ENCODE measurements at places on chromosomes 4 and X. TPM values are rescaled to one million over a fixed set of nuclear protein-coding genes. Genes with fewer than 3 reads are reported as not detected.

DNA sequence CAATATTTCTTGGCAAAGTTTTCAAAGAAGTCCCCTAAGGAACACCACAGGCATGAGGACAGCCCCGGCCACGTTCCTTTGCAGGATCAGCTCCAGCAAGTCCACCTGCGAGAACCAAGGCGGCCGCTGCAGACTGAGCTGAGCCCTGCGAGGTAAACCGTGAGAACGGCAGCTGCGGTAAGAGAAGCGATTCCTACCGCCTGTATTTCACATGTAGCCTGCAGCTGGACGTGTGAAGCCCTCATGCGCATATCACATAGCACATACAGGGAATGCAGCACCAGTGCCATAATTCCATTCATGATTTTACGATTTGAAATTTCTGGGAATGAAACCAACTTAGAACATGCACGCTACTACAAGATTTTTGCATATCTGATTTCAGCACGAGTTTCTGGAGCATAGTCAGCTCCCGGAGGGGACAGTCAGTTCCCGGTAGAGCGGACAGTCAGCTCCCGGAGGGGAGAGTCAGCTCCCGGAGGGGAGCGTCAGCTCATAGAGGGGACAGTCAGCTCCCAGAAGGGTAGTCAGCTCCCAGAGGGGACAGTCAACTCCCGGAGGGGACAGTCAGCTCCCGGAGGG is 41.7 kb downstream of the FGFRL1 start:
- peak; percentile 94 for DNase-seq

GRCh38 chr4:25001509-25001908 is 29.2 kb downstream of the LGI2 start:
- DNase-seq, result no peak

DNA sequence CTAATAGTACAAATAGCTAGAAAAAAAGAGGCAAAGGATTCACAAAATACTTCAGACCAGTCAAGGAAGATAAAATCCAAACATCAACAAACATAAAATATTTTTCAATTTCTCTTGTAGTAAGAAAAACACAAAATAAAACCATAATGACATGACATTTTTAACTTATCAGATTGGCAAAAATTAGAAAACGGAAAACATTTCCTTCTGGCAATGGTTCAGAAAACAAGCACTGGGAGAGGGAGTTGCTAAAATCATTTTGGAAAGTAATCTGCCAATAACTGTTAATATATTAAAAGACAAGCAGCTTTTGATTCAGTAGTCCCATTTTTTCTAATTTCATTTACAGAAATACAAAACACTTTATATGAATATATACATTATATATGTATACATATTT is 26.1 kb downstream of the TKTL2 start:
- DNase-seq, result peak; percentile 6

DNA sequence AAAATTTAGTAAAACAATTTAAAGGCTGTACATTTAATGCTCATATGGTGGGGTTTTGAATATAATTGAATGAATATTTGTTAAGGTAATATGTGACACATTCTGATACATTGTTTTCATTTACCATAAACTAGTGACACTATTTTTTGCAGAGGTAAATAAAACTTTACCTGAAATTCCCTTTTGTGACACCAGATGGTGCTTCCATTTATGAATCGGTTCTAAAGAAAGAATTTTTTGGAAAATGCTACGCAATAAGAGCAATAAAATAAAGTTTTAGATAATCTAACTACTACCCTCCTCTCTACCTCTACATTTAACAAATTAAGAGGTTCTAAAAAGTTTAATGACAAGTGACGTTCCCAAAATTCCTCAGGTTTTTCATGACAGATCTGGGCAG is 448.9 kb downstream of the MAGEB5 start:
- no peak for DNase-seq

- peak; percentile 91 for DNase-seq
Measured at GRCh38 chr4:124334119-124334518, 378.4 kb downstream of the ANKRD50 start.

GRCh38 chr4:108980455-108981239 is 217.8 kb upstream of the ETNPPL start:
- DNase-seq, result no peak

DNA sequence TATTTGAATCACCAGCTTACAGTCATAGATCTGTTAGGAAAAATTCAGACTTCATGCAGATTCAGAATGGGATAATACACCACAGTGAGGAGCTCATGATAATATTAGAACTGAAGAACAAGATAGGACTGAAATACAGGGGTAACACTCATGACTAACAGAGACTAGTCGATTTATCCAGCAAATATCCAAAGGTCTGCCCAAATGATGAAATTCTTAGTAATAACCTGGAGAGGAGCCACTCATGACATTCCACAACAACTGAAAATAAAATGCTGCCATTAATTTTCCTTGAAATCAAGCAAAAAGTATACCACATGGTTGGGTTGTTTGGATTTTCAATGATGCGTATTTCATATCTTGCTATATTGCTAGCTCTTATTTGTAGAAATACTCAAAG is 903.7 kb upstream of the ADGRL3 start:
- no peak for DNase-seq

- DNase-seq, result no peak
Measured at GRCh38 chr4:5791654-5792053, 80.7 kb downstream of the EVC start.

DNA sequence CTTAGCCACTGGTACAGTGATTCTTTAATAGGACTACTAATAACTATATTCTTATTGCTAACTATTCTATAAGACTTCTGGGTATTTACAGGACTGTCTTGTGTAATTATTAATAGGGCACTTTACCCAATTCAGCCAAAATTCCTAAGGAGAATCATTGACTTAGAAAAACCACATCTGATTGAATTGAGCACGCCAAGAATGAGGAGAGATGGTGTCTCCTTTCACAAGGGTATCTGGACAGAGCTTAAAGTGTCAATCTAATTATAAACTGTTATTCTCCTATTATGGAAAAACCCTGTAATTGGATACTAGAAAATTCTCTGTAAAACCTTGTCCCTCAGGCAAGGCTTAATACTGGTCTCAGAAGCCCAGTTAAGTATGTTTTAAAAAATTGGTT is 111.1 kb upstream of the TLL1 start:
- DNase-seq, result no peak

GRCh38 chr4:67712000-67712625 is 11.2 kb upstream of the UBA6 start:
- no peak for DNase-seq

DNA sequence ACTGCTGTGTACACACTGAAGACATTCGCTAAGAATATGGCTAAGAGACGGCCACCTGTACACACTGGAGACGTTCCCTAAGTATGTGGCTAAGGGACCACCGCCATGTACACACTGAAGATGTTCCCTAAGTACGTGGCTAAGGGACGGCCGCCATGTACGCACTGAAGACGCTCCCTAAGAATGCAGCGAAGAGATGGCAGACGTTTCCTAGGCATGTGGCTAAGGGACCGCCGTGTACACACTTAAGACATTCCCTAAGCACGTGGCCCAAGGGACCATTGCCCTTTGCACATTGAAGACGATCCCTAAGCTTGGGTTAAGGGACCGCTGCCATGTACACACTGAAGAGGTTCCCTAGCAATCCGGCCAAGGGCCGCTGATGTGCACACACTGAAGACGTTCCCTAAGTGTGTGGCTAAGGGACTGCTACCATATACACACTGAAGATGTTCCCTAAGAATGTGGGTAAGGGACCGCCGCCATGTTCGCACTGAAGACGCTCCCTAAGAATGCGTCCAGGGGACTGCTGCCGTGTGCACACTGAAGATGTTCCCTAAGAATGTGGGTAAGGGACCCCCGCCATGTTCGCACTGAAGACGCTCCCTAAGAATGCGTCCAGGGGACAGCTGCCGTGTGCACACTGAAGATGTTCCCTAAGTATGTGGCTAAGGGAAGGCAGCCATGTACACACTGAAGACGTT is 36.7 kb downstream of the DHRSX start:
- no peak for DNase-seq

DNA sequence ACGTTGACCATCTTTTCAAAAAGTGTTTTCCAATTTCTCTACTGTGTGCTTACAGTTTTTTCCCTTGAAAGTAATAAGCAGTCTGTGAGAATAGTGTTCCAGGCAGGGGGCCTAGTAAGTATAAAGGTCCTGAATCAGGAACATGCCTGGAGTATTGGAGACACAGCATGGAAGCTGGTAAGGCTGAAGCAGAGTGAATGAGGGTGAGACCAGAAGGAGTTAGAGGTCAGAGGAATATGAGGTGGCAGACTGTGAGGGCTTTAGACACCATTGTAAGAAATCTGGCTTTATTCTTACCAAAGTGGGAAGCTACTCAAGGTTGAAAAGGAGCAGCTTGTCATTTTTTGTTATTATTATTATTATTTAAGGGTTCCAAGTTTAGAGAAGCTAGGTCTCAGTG is 107.4 kb downstream of the CT47B1 start:
- DNase-seq, result no peak

- DNase-seq, result no peak
Measured at GRCh38 chrX:132918523-132918922, 39.9 kb downstream of the HS6ST2 start.

GRCh38 chr4:171532968-171533367 is 280.2 kb upstream of the GALNTL6 start:
- no peak for DNase-seq

GRCh38 chr4:797066-797465 is 28.9 kb downstream of the CPLX1 start:
- DNase-seq, result no peak

DNA sequence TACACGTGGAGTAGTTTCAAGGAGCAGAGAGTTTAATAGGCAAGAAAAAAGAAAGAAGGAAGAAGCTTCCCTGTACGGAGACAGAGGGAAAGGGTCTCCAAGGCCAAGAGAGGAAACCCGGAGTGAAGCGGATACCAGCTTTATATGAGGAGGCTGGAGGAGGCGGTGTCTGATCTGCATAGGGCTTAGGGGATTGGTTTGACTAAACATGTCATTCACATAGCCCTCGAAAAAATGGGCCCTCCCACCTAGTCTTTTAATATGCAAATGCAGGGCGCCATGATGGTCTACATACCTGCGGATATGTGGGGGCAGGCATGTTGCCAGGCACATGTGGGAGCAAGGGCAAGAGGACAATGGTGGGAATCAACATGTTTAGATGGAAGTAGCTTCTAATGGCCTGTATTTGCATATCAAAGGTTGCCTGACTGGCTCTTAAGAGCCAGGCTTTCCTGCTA is 103.1 kb upstream of the UGT8 start:
- DNase-seq, result no peak

TKTL2 gene
- total RNA-seq, result not detected

UGT2A2 gene
- total RNA-seq, result not detected

RAB9B gene
- total RNA-seq, result 1.9 TPM

MAGEE2 gene
- not detected for total RNA-seq

GPRASP2 gene
- total RNA-seq, result 13.6 TPM

RPGR gene
- 25.0 TPM for total RNA-seq

HTR2C gene
- total RNA-seq, result not detected

CFAP99 gene
- not detected for total RNA-seq

JAKMIP1 gene
- not detected for total RNA-seq

AFP gene
- 0.90 TPM for total RNA-seq
